ENCODE measurements at places on chromosomes 4 and X.

DNA sequence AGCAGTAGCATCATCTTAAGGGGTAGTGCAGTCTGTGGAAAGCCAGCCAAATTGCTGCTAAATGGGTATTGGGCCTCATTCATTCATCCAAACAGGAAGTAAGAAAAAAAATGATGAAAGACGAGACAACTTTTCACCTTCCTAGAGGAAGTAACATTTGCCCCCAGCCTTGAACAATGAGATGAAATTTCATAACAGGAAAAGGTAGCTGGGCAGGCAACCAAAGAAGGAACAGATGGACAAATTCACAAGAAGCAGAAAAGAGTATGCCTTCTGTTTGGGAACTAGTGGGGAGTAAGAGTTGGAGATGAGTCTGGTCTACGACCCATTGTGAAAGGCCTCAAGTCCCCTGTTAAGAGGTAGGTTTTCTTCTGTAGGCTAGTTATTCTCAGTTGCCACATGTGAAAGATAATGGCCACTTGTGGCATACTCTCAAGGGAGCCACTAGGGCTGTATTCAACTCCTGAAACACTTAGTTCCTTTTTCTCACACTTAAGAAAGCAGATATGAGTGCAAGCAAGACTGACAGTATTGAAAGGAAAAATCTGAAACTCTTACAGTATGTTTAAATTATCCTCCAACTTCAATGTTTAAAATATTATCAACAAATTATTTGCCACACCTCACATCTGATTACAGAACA, 190.4 kb downstream of the AR start:
- DNase-seq = no peak

DNA sequence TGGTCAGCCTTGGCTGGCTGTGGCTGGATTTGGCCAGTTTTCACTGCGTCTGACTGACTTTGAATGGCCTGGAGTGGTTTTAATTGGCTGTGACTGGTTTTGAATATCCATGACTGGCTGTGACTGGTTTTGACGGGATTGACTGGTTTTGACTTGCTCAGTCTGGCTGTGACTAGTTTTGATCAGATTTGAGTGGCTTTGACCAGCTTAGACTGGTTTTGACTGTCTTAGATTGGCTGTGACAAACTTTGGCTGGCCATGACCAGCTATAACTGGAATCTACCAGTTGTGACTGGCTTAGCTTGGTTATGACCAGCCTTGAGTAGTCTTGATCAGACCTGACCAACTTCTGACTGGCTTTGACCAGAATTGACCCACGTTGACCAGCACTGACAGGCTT, 168.4 kb upstream of the AMOT start:
- DNase-seq = no peak

- DNase-seq = no peak
Observed at GRCh38 chrX:111568354-111568753, 56.9 kb downstream of the SERTM2 start.

DNA sequence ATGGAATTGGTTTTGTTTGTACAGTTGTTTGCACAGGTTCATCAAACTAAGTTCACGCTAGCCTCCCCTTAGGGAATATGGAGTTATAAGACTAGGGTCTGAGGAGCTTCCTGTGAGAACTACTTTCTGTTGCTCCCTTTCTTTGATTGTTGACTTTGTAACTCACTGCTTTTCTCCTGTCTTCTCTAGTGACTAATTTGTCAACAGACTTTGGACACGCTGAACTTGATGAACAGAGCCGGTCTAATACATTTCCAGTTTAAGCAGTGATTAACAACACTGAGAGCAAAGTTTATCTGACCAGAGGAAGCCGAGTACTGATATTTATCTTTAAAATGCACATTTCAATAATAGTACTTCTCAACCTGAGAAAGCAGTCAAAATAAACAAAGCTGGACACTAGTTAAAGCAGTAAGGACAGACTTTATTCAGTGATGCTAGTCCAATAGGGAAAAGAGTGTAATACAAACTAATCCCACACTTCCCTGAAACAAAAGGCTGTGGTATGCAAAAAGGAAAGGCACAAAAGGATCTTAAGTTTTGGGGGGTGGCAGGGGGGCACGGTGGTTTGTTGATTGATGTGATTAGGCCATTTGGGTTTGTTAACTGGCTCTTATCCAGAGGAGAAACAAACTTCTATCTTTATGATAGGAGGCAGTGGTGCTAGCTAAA, 2.7 kb upstream of the NUDT9 start:
- no peak for DNase-seq

DNA sequence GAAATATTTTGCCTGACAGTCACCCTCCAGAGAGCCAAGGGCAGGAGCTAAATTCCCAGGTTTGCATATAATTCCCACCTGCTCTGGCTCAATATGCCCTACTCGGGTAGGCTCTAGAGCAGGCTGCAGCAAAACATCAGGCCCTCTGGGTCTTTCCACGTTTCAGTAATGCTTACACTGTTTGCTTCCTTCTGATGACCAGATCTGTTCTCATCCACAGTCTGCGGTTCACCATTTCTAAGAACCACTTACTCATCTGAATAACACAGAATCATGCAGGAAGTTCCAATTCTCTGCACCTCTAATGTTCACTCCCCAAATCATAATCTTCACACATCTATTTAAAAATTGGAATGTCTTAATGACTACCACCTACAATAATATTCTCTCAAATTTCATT, 141.4 kb downstream of the PPP3CA start:
- DNase-seq = no peak

- no peak for DNase-seq
Observed at GRCh38 chrX:33808636-33809035, 323.5 kb downstream of the FAM47A start.

DNA sequence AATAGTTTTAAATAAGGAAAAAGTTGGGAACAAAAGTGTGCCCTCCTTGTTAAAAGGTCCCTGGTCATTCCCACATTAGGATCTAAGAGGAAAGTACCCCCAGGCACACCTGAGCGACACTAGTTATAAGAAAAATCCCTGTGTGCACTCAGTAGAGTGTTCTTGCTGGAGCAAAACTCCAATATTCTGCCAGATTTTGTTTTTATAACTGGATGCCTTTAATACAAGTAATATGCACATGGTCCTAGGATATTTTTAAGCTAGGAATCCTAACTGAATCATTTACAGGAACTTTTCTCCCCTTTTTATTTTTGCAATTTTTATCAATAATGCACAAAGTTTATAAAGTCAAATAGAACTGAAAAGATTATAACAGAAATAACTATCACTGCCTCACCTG, 68.6 kb downstream of the BEND4 start:
- no peak for DNase-seq

- DNase-seq = no peak
Observed at GRCh38 chr4:188722911-188723310, 583.7 kb downstream of the TRIML1 start.

DNA sequence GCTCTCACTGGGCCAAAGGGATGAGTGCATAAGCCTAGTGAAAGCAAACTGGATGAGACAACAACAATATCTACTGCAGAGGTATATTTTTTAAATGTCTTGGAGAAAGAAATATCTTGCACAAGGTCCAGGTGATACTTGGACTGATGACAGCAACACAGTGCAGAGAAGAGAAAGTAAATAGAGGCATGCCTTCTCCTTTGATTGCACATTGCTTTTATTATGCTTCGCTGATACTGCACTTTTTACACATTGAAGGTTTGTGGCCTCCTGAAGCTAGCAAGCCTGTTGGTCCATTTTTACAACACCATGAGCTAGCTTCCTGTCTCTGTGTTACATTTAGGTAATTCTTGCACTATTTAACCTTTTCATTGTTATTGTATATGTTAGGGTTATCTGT, 189.0 kb upstream of the NDST3 start:
- DNase-seq = no peak

DNA sequence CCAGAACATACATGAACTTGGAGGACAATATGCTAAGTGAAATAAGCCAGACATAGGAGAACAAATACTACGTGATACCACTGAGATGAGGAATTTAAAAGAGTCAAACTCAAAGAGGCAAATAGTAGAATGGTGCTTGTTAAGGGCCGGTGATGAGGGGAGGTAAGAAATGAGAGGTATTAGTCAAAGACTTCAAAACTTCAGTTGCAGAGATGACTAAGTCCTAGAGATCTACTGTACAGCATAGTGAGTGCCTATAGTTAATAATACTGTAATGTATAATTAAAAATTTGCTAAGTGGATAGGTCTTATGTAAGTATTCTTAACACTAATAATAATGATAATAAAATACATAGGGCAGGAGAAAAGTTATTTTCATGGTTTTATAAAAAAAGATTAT, 126.9 kb upstream of the VEGFC start:
- no peak for DNase-seq

- no peak for DNase-seq
Observed at GRCh38 chr4:111210595-111210994, 587.7 kb upstream of the PITX2 start.

GRCh38 chr4:154634058-154634457, 21.6 kb upstream of the FGG start:
- no peak for DNase-seq

DNA sequence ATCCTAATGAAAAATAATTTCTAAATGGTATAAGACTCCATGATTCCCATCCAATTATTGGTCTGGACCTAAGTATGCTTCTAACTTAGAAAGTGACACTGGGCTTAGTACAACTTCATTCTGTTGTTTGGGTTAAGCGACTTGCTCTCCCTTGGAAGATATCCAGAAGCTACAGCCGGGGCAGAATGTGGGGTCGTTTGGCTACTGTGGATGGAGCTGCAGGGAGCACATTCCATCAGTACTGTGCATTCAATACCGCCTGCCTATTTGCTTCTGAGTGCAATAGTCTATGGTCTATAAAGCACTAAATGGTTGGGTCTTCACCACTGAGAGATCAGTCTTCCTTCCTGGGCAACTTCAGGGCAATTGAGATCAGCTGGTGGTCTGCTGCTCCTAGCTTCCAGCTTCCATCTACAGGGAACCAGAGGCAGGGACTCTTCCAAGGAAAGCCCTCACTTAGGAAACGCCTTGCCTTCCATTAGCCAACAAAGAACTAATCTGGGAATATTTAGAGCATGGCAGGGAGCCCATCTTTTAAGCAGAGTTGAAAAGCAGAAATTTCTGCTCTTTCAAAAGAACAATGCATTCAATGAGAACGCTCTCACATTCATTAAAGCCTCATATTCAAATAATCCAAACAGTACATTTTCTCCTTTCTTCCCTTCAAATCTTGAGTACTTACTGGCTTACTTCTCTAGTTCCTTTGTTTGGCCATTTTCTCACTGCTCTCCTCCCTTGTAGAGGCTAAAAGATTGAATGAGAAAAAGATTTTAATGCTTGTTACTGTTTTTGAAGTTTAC, 1049.9 kb upstream of the TENM3 start:
- no peak for DNase-seq

Data from stimulated activated CD4-positive, alpha-beta T cell treated with anti-CD3 and anti-CD28 coated beads, Interleukin-1b, Interleukin-23, amount 100 ng/mL, for 4 hours (primary cell).